ENCODE measurements at places on chromosomes 1 and 21.

DNA sequence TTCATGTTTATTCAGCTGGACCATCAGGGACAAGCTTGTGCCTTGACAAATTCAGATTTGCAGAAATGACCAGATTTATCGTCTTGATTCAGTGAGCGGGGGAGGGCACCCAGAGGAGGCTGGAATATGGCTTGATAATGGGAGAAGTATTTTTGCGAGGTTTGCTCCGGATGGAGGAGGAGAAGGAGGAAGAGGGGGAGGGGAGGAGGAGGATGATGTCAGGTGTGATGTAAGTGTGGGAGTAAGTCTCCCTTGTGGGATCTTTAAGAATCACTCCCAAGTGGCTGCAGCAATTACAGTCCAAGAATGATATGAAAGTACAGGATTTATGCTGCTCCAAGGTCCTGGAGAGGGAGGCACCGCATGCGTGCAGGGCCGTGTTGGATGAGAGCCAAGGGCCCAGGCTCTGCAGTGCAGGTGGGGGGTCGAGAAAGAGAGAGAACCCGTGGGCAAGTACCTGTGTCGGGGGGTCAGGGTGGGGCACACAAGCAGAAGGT is 5.6 kb upstream of the ZNF496 start:
- no peak for DNase-seq

DNA sequence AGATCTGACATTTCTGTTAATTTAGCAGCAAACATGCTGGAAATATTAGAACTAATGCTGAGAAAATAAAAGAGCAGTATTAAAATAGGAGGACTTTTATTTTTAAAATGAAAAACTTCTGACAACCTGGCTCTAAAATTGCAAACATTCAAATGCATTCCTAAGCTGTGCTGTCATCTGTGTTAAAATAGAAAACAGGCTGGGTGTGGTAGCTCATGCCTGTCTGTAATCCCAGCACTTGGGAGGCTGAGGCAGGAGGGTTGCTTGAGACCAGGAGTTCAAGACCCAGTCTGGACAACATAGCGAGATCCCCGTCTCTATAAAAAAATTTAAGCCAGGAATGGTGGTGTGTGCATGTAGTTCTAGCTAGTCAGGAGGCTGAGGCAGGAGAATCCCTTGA is 44.6 kb downstream of the MIGA1 start:
- no peak for DNase-seq

DNA sequence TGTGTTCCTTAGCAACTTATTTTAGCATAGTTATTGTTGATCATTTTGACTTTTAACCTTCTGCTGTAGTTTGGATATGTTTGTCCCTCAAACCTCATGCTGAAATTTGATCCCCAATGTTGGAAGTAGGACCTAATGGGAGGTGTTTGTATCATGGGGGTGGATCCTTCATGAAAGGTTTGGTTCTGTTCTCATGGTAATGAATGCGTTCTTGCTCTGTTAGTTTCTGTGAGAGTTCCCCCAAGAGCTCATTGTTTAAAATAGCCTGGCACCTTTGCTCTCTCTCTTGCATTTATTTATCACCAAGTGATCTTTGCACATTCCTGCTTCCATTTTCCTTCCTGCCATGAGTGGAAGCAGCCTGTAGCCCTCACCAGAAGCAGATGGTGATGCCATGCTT is 372.1 kb upstream of the VAMP3 start:
- no peak for DNase-seq

- no peak for DNase-seq
Measured at GRCh38 chr1:116067566-116067890, 43.7 kb upstream of the MAB21L3 start.

- DNase-seq, result no peak
Measured at GRCh38 chr21:15754640-15755039, 24.9 kb downstream of the USP25 start.

DNA sequence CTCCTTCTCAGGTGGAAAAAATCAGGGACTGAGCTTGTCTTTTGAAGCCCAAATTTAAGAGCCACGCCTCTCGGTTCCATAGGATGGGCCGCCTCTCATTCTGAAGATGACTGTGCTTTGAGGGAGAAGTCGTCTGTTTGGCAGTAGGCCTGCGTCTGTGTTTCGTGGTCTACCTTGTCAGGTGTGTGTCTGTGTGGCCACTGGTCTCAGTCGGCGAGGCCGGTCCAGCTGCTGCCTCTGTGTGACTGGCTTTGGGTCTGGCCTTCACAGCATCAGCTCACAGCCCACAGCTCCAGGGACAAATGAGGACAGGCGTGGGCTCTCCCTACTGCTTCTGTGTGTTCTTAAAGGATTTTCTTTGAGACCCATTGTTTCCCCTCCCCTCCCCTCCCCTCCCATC is 50.3 kb downstream of the B3GALT5 start:
- no peak for DNase-seq

GRCh38 chr1:234969581-234970400 is 158.8 kb downstream of the TOMM20 start:
- no peak for DNase-seq

- peak; percentile 41 for DNase-seq
Measured at GRCh38 chr1:8015036-8015808, 10.9 kb downstream of the ERRFI1 start.

GRCh38 chr1:243827206-243827605 is 22.8 kb downstream of the AKT3 start:
- DNase-seq, result no peak

- no peak for DNase-seq
Measured at GRCh38 chr1:164647211-164647610, 88.2 kb downstream of the PBX1 start.

DNA sequence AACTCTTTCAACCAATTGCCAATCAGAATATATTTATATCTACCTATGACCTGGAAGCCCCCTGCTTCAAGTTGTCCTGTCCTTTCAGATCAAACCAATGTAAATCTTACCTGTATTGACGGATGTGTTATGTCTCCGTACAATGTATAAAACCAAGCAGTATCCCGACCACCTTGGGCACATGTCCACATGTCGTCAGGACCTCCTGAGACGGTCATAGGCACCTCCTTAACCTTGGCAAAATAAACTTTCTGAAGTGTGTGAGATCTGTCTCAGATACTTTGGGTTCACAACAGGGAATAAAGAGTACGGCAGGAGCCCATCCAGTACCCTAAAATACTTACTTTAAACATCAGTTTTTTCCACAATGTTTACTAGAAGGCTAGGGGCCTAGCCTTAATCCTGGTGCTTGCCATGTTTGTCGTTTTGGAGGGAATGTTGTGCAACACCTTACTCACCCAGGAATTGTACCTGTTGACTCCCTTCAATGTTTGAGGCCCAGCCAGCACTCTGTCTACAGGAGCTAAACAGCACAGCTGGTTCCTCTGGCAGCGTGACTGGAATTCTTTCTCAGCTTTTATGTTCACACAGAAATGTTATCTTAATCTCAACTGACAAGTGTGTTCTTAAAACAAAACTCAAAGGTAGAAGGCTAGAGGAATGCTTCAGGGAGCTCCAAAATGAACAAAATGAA is 90.8 kb upstream of the USP25 start:
- DNase-seq, result no peak

DNA sequence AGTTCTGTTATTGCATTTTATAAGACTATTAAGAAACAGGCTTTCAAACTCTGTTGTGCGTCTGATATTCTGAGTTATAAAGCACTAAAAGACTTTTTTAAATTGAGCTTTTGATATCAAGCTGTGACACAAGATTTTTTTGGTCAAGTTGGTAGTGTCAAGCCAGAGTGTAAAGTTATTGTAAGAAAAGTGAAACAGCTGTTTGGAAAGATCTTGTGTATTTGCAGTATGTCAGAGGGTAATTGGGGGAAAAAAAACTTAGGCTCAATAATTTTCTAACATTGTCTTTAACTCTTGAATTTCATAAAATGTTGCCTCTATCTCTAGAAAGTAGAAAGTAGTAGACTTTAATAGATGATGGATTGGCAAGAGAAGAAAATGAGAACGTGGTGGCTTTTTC is 3.8 kb downstream of the CACYBP start:
- DNase-seq, result no peak
